ENCODE measurements at places on chromosomes 4 and X.

GRCh38 chr4:87196927-87197326 lies 23.5 kb downstream of the KLHL8 start:
- DNase-seq, result no peak

DNA sequence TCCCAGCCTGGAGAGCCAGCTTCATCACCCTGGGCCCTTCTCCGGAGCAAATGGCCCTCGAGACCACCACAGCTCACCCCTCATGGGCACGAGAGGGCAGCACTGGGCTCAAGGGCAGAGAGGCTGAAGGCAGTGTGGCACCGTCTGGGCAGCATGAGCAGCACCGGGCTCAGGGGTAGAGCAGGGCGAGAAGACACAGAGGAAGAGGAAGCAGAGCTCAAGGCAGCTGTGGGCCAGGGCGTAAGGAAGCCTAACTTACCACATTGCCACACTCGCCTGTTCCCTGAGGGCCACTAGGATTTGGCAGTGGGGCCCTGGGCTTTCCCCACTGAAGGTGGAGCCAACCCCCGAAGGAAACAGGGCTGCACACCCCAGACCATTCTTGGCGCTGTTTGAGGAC lies 15.5 kb downstream of the ZNF185 start:
- no peak for DNase-seq

DNA sequence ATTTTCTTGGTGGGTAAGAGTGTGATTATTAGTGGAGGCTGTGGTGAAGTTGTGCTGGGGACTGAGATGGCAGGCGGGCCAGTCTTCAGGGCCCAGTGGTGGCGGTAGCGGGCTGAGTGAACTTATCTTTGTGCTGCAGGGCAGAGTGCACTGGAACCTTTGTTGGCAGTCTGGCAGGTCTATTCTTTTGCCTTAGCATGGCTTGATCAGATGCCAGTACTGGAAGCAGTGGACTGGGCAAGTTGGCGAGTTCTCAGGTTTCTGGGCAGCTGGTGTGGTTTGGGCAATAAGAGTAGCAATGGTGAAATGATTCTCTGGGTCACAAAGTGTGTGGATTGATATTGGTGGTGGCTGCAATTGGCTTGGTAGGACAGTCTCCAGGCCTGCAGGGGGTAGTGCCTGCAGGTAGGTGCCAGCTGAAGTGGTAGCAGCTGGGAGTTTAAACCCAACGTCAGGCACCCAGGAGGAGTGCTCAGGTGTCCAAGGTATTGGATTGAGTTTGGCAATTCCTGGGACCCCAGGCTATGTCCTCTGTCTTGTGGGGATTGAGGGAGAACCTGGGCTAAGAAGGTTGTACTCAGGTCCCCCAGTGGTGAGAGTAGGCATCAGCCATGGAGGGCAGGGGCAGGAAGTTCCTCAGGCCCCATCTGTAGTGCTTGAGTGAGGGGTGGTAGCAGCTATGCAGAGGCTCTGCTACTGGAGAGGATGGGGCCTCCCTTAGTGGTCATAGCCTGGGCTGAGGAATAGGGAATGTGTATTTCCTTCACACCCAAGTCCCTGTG lies 34.9 kb upstream of the SLC25A14 start:
- DNase-seq, result no peak

DNA sequence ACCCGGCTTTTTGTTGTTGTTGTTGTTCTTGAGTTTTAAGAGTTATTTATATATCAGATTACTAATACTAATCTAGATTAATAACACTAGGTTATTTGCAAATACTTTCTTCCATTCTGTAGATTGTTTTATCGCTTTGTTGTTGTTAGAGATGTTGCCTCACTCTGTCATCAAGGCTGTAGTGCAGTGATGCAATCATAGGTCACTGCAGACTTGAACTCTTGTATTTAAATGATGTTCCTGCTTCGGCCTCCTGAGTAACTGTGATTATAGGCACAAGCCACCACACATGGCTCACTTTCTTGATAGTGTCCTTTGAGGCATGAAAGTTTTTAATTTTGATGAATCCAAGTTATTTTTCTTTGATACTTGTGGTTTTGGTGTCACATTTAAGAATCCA lies 129.0 kb downstream of the VSIG4 start:
- no peak for DNase-seq

DNA sequence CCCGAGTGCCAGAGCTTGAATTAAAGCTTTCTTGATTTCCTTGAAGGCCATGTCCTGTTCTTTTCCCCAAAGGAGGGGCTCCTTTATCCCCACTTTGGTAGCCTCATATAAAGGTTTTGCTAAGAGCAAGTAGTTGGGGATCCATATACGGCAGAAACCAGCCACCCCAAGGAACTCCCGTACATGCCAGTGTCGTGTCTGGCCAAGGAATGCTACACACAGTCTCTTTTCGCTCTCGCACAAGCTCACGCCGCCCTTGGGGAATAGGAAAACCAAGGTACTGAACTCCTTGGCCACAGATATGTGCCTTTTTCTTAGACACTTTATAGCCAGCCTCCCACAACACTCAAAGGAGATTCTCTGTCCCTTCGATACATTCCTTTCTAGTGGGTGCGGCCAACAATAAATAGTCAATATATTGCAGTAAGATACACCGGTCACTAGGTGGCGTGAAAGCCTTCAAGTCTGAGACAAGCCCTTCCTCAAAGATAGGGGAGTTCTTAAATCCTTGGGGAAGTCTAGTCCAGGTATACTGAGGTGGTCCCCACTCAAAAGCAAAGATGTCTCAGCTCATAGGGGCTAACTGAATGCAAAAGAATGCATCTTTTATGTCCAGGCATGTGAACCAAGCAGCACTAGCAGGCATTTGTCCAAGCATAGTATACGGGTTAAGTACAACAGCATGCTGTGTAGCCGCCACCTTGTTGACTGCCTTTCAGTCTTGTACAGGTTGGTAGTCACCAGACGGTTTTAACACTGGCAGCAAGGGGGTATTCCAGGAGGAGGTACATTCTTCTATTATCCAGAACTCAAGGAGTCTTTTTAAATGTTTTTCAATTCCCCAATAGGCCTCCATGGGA lies 57.8 kb upstream of the XAGE1B start:
- no peak for DNase-seq

GRCh38 chrX:19579485-19579884 lies 64.2 kb upstream of the MAP3K15 start:
- no peak for DNase-seq

DNA sequence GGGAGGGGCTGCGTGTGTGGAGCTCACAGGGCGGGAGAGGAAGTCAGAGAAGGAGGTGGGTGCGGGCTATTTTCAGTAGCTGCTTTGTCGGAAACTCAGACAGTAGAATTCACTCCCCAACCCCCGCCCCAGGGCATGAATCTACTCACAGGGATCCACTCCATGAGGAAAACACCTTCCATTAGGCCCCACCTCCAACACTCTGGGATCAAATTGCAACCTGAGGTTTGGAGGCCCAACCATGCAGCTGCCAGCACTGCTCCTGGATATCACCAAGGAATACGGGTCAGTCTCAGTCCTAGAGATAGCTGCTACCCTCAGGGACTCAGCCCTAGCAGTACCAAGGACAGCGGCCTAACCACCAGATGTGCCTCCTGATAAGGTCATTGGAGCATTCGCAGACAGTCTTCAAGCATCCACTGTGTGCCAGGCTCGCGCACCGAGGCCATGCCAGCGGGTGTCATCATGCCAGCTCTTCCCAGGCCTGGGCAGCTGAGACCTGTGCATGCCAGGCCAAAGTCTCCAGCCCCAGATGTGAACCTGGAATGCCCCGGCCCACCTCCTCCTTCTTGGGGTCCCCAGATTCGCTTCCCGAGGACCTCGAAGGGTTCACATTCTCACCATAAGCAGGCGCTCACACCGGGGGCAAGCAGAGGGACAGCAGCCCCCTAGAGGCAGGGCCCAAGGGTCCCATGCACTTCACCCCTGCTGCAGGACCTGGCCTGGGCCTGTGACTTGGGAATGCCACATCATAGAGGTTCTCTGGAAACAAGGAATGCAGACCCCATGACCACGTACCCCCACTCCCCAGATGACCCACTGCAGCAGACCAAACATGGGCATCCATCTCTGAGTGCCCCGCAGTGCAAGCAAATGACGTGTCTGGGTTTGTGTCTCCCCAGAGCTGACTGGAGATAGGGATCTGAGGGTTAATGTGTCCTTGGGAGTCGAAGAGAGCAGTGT lies 102.3 kb downstream of the ADRA2C start:
- DNase-seq, result no peak

GRCh38 chr4:11881947-11882346 lies 453.3 kb upstream of the HS3ST1 start:
- DNase-seq, result no peak

- no peak for DNase-seq
Measured at GRCh38 chr4:125432078-125432477, 117.3 kb downstream of the FAT4 start.

DNA sequence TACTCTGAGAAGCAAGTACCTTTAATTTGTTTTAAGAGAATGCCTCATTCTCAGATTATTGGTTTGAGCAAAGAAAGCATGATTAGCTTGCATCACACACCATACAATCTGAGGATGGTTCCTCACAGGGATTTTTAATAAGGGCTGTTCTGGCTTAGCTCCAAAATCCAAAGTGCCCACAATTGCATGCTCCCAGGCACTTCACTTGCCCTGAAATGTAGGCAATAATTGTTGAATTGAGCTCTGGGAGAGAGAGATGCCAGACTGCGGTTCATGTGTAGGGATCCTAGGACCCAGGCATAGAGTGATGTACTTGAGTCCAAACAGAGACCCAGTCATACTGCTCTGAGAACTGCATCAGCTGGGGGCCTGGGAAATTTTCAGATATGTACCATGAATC lies 358.4 kb upstream of the CXorf51B start:
- DNase-seq, result no peak

DNA sequence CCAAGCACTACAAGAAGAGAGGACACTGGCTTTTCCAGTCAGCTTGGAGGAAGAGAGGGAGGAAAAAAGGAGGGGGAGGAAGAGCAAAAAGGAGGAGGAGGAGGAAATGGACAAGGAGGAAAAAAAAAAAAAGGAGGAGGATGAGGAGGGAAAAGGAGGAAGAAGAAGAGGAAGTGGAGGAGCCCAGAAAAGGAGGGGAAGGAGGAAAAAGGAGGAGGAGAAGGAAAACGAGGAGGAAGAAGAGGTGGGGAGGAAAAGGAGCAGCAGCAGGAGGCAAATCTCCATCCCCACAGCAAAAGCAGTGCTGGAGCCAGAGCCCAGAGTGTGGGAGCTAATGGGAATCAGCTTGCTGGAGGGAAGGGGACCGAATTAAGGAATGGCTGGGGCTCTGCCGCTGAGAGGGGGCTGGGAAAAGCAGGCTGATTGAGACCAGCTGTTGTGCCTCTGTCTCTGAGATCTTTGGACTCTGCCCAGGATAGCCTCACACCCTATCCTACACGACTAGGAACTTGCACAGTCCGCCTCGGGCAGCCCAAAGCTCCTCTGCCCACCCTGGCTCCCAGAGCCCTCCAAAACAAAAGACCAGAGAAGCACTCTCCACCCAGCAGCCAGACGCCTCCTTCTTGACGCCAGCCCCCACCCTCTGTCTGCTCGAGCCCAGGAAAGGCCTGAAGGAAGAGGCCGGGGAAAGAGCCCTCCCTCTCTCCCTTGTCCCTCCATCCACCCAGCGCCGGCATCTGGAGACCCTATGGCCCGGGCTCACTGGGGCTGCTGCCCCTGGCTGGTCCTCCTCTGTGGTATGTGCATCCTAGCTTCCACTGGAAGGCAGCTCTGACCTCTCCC lies at the start of gene XPNPEP2:
Gene XPNPEP2 (plus strand): TSS at position 514 of the 843 bp plus-strand sequence. CDS start 235 bp downstream, at position 749.
- no peak for DNase-seq

DNA sequence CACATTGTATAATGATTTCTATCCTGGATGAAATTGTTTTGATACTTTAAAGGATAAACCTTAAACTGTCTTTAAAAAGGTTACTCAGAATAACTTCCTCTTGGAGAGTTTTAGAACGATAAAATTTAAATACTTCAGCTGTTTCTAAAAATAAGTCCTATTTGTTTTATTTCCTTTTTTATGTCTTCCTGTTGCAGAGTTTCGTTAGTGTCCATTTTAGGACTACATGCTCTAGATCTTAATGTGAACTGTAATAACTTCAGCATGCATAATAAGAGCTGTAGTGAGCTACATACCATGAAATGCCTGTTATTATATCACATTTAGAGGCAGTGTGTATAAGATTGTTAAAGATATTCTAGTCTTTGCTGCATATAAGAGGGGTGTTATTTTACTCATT lies 14.6 kb downstream of the ATP10D start:
- no peak for DNase-seq

DNA sequence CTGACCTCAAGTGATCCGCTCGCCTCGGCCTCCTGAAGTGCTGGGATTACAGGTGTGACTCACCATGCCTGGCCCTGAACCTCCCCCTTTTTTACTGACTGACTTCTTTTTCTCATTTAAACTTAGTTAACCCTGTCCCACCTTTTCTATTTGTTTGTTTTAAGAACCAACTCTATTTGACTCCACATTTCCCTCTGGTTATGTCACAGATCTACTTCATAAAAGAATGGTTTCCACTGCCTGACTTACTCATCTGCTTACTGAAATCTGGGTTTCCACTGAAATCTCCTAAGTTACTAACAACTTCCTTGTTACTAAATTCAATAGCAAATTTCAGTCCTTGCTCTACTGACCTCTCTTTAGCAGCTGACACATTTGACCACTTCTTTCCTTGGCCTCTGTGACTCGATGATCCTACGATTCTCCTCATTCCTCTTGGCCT lies 28.0 kb upstream of the NSUN7 start:
- DNase-seq, result no peak

DNA sequence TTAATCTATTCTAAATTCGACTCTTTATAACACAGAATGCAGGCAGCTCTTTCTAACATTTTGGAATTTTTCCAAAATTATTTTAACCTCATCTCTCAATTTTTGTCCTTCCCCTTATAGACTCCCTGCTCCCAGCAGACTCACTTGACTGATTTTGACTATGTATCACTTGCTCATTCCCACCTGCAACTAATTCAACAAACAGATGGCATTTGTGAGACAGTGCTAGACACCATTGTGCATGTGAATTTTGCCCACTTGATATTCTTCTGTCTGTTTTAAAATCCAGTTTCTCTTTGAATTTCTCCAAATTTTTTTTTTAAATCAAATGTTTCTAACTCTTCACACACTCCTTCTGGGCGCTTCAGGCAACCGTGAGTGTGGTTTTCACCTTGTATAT lies 1534.0 kb downstream of the PCDH7 start:
- no peak for DNase-seq

DNA sequence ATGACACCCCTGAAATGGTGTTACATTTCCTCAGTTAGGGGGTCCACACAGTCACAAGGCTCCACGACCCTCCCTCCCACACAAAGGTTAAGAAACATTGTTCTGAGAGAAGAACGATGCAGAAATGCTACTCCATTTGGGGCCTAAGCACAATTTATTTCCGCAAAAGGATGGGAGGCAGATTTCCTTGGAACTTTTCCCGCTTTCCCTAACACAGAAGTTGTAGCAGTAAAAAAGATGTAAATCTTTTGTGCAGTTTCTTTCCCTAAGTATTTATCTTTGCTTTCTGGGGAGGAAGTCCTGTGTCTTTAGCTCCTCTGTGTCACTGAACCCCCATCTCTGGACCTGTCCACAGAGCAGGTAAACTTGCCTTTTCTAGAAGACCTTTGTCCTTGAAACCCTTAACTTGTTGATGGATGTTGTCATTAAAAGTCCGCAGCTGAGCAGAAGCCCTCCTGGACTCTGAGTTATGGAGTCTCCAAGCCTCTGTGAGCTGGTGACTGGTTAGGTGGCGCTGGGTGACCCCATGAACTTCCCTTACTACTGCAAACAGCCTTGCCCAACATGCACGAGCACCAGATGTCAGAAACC lies 67.2 kb upstream of the SHISA3 start:
- no peak for DNase-seq
